ENCODE measurements at places on chromosomes 16 and 17. TPM values are rescaled to one million over a fixed set of nuclear protein-coding genes. Genes with fewer than 3 reads are reported as not detected.

The HLF gene
- total RNA-seq = 3.0 TPM

- H3K4me1 ChIP-seq = no peaks in the 10 kb centered on the region
- H3K4me3 ChIP-seq = peak overlapping the region; percentile 97
These were observed 636 bp downstream of the WWOX start for GRCh38 chr16:78100112-78100467.

The TBX4 gene
- not detected for total RNA-seq

- no peaks in the 10 kb centered on the region for H3K4me1 ChIP-seq
- no peaks in the 10 kb centered on the region for H3K36me3 ChIP-seq
- H3K4me3 ChIP-seq = no peak overlapping the region
- DNase-seq = no peak
- no peaks in the 10 kb centered on the region for H3K27me3 ChIP-seq
These were observed 24.9 kb downstream of the B9D1 start for GRCh38 chr17:19337712-19338023.

DNA sequence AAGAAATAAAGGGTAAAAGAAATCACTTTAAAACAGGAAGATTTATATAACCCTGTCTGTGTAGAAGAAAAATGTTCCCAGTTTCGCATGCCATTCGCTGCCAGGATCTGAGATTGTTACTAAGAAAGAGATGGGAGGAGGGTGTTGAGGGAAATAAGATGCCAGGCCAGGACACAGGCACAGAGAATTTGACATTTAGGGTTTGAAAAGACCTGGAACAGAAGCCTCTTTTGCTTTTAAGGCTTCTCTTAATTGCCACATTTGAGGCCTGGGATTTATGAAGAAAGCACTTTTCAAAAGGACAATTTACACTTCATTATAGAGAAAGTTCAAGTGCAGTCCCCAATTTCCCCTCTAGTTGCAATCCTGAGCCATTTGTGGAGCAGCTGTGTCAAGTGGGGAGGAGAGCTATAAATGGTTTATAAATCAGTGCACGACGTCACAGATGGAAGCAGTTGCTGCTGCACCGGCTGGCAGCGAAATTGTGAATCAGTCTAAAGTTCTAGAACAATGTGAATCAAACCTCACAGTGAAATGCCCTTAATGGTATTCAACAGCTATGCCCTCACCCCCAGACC is 26.5 kb upstream of the C16orf87 start:
- no peak overlapping the region for H3K27ac ChIP-seq
- peak; percentile 30 for DNase-seq
- no peaks in the 10 kb centered on the region for H3K27me3 ChIP-seq
- no peak overlapping the region for H3K4me3 ChIP-seq
- H3K4me1 ChIP-seq = no peaks in the 10 kb centered on the region
- no peaks in the 10 kb centered on the region for H3K36me3 ChIP-seq

GRCh38 chr16:68999114-68999513 is 106.3 kb upstream of the HAS3 start:
- H3K27ac ChIP-seq = no peak overlapping the region
- H3K36me3 ChIP-seq = no peaks in the 10 kb centered on the region
- no peak overlapping the region for H3K4me3 ChIP-seq
- H3K27me3 ChIP-seq = no peaks in the 10 kb centered on the region

GRCh38 chr16:86566966-86567700 is 504 bp downstream of the FOXC2 start:
- DNase-seq = no peak
- no peaks in the 10 kb centered on the region for H3K36me3 ChIP-seq
- no peak overlapping the region for H3K4me3 ChIP-seq
- H3K4me1 ChIP-seq = no peaks in the 10 kb centered on the region
- H3K27ac ChIP-seq = no peak overlapping the region
- peaks cover 76% of the 10 kb centered on the region for H3K27me3 ChIP-seq

DNA sequence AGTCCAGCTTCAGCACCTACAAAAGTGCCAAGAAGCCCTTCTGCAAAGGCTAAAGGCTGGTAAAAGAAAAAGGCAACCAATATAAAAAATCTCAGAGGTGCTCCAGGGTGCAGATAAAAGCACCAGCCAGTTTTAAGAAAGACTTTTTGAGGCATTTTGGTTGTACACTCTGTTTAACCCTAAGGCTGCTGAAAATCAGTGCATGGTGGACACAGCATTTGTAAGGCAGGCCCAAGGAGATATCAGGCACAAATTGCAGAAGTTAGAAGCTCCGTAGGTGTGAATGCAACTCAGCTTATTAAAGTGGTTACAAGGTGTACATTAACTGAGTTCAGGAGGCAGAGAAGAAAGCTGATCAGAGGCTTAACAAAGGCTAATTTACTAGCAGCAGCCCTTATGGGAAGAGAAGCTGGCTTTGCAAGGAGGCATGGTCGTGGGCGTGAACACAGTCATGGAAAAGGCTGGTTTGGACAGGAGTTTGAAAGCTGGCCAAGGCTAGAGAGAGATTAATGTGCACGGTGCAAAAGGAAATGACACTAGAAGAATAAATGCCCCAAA is 21.1 kb downstream of the ACSM1 start:
- peak; percentile 49 for DNase-seq
- no peaks in the 10 kb centered on the region for H3K27me3 ChIP-seq

GRCh38 chr17:67658265-67658664 is 59.5 kb upstream of the NOL11 start:
- no peak for DNase-seq
- no peaks in the 10 kb centered on the region for H3K36me3 ChIP-seq
- no peak overlapping the region for H3K4me3 ChIP-seq
- no peak overlapping the region for H3K27ac ChIP-seq
- no peaks in the 10 kb centered on the region for H3K4me1 ChIP-seq

GRCh38 chr16:79662669-79663313 is 62.3 kb upstream of the MAF start:
- no peak overlapping the region for H3K4me3 ChIP-seq
- no peaks in the 10 kb centered on the region for H3K27me3 ChIP-seq
- no peaks in the 10 kb centered on the region for H3K4me1 ChIP-seq
- no peak overlapping the region for H3K27ac ChIP-seq

The ELMO3 gene
- 60.7 TPM for total RNA-seq

GRCh38 chr16:49315602-49316001 is 34.0 kb upstream of the CBLN1 start:
- no peak for DNase-seq
- no peak overlapping the region for H3K27ac ChIP-seq
- no peaks in the 10 kb centered on the region for H3K27me3 ChIP-seq
- H3K4me3 ChIP-seq = no peak overlapping the region
- H3K36me3 ChIP-seq = no peaks in the 10 kb centered on the region

DNA sequence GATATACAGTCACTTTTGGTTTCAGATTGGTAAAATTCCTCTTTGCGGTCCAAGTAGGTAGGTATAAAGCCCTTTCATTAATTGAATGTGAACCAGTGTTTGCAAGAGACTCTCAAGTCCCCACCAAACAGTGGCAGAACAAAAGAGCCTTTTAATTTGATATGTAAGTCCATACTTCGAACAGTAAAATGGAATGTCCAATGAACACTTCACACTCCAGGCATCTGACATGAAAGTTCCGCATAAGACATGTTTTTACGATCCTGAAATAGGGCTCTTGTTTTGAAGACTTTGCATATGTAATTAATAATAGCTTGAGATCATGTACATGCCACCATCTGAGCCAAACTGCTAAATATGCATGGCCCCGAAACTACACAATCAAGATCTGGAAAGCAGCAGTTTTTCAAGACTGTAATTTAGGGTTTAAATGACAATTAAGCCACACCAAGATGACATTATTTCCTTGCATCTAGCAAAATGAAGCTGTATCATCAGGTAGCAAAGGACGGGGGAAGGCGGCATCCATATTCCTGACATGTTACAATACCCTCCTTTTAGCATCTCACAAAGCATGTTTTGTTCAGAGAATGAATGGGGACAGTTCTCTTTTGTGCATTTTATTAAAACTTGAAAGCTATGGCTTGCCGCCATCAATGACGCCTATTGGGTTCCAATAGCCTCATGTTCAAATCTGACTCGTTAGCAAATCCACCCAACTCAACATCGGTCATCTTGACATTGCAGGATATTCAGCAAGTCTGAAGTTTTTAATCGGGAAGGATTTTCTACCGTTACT is 39.4 kb downstream of the LITAF start:
- H3K27me3 ChIP-seq = no peaks in the 10 kb centered on the region
- no peak overlapping the region for H3K27ac ChIP-seq
- no peak for DNase-seq
- peaks cover 7% of the 10 kb centered on the region for H3K36me3 ChIP-seq
- no peak overlapping the region for H3K4me3 ChIP-seq

The GPR142 gene
- total RNA-seq = 0.74 TPM

GRCh38 chr17:75394332-75394918 is 11.1 kb downstream of the GRB2 start:
- H3K4me1 ChIP-seq = peaks cover 10% of the 10 kb centered on the region
- H3K27me3 ChIP-seq = no peaks in the 10 kb centered on the region
- DNase-seq = no peak
- peak overlapping the region; percentile 48 for H3K4me3 ChIP-seq
- peak overlapping the region; percentile 83 for H3K27ac ChIP-seq

The LRRC36 gene
- 1.1 TPM for total RNA-seq

DNA sequence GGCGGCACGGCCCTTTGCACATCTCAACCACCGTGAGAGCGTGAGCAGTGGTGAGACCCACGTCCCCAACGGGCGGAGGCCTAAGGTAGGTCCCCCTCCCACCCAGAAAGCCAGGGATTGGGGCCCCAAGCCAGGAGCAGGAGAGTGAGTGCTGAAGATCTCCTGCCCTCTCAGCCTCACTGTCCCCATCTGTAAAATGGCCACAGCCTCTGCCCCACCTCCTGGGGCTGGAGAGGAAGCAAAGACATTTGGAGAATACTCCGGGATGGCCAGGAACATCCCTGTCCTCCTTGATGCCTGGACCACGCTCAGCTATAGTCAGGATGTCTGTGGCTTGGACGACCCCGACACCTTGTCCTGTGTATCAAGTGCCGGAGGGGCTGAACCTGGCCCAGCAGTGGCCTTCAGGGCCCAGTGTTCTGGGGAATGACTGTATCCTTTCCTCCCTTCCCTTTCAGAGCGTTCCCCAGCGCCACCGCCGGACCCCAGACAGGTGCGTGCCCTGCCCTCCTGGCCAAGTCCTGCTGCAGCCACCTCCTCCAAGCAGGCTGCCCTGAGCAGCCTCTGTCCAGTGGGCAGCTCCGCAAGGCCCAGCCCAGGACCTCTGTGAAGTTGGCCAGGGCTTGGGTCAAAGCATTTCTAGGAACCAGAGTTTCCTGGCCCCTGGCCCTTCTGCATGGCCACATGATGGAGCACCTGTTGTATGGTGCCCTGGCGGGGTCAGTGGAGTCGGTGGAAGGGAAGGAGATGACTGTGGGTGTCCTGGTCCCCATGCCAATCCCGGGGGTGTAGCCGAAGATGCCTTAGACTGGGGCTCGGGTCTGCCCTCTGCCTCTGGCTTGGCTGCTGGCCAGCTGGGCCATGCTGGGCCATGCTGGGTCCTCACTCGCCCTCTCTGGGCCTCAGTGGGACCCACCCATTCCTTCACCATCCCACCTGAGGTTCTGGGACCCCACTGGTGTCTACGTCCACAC is 38.4 kb downstream of the ADCY7 start:
- DNase-seq = no peak
- no peaks in the 10 kb centered on the region for H3K27me3 ChIP-seq
- H3K4me3 ChIP-seq = no peak overlapping the region
- no peak overlapping the region for H3K27ac ChIP-seq
- H3K36me3 ChIP-seq = no peaks in the 10 kb centered on the region

GRCh38 chr17:35621768-35622167 is 34.6 kb downstream of the AP2B1 start:
- no peak for DNase-seq
- H3K27me3 ChIP-seq = no peaks in the 10 kb centered on the region
- H3K36me3 ChIP-seq = peaks cover 16% of the 10 kb centered on the region
- no peak overlapping the region for H3K4me3 ChIP-seq

GRCh38 chr17:1412185-1413110 is 12.4 kb upstream of the YWHAE start:
- no peaks in the 10 kb centered on the region for H3K27me3 ChIP-seq
- H3K36me3 ChIP-seq = no peaks in the 10 kb centered on the region
- no peak for DNase-seq
- no peak overlapping the region for H3K4me3 ChIP-seq

DNA sequence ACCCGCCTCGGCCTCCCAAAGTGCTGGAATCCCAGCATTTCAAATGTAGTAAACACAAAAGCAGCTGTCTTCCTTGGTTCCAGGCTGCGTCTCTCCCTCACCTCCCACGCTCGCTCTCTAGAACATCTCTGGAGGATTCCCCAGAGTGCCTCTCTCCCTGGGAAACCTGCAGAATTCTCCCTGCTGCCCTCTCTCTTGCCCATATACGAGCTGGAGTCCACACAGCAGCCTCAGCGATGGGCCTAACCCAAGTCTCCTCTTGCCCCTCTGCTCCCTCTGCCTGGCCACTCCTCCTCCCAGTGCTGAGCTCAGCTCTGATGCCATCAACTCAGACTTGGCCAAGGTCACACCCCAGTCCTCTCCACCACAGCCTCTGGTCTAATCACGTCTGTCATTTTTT is 10.6 kb downstream of the GPRC5B start:
- H3K27ac ChIP-seq = no peak overlapping the region
- H3K36me3 ChIP-seq = no peaks in the 10 kb centered on the region
- H3K27me3 ChIP-seq = no peaks in the 10 kb centered on the region
- DNase-seq = no peak
- H3K4me3 ChIP-seq = no peak overlapping the region

GRCh38 chr17:28796062-28796461 is 46.5 kb downstream of the FAM222B start:
- H3K27me3 ChIP-seq = no peaks in the 10 kb centered on the region
- H3K27ac ChIP-seq = no peak overlapping the region
- no peaks in the 10 kb centered on the region for H3K36me3 ChIP-seq
- no peaks in the 10 kb centered on the region for H3K4me1 ChIP-seq
- no peak for DNase-seq

DNA sequence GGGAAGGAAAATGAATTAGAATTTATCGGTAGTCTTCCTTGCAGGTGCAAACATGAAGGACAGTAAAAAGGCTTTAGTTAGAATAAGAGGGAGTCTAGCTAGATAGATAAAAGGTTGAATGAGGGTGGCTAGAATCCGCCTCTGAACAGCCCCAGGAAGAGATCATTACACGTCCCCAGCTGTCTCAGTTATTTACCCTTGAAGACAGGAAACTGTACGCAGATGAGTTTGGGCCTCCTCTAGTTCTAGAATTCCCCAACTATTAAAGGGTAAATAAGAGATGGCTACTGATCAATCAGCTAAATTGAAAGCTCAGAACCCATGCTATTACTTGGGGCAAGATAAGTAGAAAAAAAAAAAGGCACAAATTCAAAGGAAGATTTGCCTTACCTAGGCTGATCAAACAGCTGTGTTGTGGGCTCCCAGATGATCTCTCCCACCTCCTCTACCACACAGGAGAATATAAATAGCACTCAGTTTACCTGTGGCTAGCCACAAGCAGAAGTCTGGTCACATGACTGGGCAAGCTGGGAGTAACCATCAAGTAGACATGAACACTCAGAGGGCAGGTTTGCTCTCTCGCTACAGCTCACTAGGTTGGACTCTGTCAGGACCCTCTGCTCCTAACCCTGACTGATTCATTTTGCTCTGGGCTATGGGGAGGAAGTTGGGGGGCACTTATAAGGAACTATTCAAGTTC is 17.0 kb downstream of the FAM117A start:
- H3K27me3 ChIP-seq = no peaks in the 10 kb centered on the region
- peak overlapping the region; percentile 54 for H3K27ac ChIP-seq
- DNase-seq = no peak
- H3K4me3 ChIP-seq = no peak overlapping the region
- no peaks in the 10 kb centered on the region for H3K36me3 ChIP-seq
- peaks cover 4% of the 10 kb centered on the region for H3K4me1 ChIP-seq

GRCh38 chr16:66516509-66516807 is 33.5 kb downstream of the TK2 start:
- H3K4me3 ChIP-seq = no peak overlapping the region
- DNase-seq = no peak
- H3K27me3 ChIP-seq = no peaks in the 10 kb centered on the region
- H3K4me1 ChIP-seq = peaks cover 18% of the 10 kb centered on the region
- H3K27ac ChIP-seq = peak overlapping the region; percentile 97
- no peaks in the 10 kb centered on the region for H3K36me3 ChIP-seq

The GP1BA gene
- not detected for total RNA-seq
